ENCODE measurements at places on chromosomes 3 and 15.

GRCh38 chr3:9911863-9912262 is 5.0 kb upstream of the IL17RC start:
- DNase-seq: no peak

- DNase-seq: no peak
Observed at GRCh38 chr15:40499931-40500330, 29.1 kb downstream of the CHST14 start.

DNA sequence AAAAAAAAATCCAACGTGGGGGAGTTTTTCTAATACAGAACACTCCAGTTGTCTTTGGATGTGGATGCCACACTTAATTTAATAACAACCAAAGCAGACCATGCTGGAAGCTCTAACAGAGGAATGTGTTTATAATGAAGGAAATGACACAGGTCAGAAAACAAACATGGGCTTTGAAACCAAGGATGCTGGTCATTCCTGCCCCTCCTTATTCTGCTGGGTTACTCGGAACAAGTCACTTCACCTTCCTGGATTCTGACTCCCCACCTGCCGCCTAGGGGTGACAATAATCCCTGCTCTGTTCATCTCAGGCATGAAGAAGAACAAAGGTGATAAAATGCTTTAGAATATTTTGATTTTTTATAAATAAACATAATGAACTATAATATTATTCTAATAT is 240.9 kb upstream of the ADAMTS9 start:
- DNase-seq: no peak

GRCh38 chr3:138389841-138390581 is 41.6 kb downstream of the MRAS start:
- DNase-seq: peak; percentile 95

DNA sequence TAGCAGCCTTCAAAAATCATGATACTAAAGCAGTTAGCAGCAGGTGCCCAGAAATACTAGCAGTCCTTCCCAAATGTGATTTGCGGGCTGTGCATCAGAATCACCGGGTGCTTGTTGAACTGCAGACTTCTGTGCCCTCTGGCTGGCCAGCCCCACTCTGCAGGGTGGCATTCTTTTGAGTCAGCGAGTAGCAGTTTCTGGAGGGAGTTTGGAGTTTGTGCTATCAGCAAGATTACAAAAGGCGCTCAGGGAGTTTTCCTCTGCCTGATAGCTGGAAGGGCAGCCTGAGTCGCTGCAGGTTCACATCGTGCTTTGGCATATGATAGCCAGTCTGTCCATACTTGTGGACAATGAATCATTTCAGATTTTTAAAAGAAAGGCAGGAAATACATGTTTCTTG is 57.6 kb downstream of the CLDN11 start:
- DNase-seq: no peak

DNA sequence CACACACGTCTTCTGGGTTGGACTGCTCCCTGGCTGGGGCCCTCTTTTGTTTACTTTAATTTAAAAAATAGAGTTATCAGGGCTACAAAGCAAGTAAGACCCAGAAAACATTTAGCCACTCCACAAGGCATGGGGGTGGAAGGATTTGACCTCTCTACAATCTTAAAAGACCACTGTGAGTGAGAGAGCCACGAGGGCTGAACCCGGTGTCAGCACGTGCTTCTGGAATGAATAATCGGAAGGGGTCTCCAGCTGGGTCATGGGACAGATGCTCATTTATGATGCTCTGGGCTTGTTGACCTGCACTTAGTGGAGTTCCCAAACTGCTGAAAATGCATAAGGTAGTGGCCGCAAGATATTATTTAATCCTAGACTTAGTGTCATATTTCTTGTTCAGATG is 52.4 kb downstream of the EIF4E3 start:
- DNase-seq: no peak

DNA sequence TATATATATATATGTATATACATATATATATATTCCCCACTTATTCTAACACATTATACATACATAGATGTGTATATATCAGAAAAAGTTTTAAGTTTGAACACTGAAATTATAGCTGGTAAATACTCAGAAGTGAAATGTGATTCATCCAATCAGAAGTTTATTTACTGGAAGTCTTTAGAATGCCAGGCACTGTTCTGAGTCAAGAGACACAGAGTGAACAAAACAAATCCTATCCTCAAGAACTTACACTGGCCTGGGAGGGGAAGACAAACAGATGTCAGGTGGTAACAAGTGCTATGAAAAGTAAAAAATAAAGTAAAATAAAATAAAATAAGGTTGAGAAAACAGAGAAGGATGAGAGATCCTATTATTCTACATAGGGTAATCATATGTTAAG is 13.4 kb downstream of the DHX36 start:
- DNase-seq: no peak

DNA sequence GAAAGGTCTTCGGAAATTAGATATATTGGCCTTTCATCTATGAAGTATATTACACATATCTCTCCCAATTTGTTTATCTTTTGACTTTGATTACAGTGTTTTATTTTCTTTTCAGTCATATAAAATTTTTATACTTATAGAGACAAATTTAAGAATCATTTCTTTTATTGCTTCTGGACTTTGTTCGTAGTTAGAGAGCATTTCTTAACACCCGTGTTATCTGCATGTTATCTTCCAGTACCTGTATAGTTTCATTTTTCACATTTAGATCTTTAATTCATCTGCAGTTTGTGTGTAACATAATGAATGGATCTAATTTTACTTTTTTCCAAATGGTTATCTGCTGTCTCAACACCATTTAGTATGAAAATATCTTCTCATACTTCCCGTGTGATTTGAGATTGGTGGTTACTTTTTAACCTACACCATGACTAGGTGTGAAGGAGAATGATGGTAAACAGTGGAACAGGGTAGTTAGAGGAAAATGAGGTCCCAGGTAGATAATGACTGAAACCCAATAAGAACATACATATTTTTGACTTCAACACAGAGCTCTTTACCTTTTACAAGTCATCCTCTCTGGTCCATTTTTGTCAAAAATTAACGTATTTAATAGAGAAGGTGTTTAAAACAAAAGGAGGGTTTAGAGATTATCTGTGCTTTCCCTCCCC is 99.3 kb downstream of the LPP start:
- DNase-seq: no peak

DNA sequence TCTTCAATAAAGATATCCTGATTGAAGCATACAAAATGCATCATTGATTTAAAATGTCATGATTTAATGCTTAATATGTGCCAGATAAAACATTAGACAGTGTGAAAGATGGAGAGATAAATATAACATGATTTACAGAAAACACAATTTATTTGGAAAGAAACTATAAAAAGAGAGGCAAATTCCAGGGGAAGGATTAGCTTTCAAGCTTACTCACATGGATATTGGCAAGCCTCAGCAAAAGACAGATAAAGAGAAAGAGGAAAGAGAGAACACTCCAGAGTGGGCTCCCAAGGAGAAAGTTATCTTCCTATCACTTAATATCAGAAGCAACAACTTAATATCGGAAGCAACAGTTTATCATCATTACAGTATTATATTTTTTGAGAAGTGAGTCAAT is 1036.5 kb downstream of the SQOR start:
- no peak for DNase-seq

GRCh38 chr3:54045061-54045815 is 77.1 kb upstream of the CACNA2D3 start:
- no peak for DNase-seq

- peak; percentile 95 for DNase-seq
Observed at GRCh38 chr15:67085818-67086636, 20.6 kb downstream of the SMAD3 start.

GRCh38 chr15:99123713-99124451 is 19.0 kb downstream of the SYNM start:
- DNase-seq: peak; percentile 98

GRCh38 chr15:52113708-52114107 is 1.1 kb upstream of the BCL2L10 start:
- DNase-seq: no peak

GRCh38 chr3:123152687-123153086 is 49.1 kb upstream of the SEC22A start:
- DNase-seq: no peak

DNA sequence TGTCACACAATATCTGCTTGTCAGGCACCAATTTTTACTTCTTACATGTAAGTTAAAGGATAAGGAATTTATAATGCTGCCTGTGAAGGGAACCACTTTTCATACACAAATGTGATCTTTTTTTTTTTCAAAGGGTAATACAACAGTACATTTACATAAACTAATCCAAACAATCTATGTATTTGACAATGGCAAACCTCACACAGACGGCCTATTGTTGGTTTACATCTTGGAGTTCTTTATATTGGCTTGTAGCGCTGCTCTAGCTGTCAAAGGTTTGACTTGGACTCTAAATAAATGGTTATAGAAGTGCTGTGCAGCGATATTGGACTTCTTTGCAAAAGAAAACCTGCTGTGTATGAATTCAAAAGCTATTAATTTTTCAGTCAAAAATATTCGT is 598.0 kb downstream of the FOXP1 start:
- DNase-seq: no peak

DNA sequence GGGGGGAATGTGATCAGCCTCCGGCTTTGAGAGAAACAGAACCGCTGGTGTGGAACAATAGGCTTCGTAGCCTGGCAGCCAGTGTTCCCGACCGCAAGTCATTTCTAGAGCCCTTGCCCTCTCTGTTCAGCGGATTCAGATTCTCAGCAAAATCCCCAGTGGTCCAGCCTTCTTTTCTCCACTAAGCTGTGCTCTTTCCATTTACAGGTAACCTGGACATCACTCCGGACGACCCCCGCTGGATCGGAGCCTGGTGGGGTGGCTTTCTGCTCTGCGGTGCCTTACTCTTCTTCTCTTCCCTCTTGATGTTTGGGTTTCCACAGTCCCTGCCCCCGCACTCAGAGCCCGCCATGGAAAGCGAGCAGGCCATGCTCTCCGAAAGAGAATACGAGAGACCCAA is 250.6 kb downstream of the SLCO3A1 start:
- DNase-seq: no peak

DNA sequence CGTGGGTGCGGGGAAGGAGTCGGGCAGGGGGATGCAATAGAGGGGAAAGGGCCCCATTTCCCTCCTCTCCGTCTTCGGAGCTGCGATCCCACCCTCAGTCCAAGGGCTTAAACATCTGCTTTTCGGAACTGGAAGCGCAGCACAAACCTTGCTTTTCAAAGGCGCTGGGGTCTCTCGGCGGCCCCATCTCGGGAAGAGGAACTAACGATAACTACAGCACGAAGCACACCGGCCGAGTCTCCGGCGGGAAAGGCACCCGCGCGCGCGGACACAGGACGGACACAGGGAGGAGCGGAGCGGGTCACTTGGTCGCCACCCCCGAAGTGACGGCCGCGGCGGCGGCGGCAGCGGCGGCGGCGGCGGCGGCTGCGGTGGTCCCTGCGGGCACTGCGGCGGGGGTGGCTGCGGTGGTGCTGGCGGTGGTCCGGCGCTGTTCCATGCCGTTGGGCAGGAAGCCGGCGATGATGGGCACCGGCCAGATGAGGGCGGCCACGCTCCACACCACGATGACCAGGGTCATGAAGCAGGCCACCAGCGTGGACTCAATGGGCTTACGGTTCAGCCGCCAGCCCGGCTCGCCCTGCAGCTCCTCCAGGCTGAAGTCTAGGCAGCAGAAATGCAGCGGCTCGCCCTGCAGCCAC is 1.1 kb downstream of the TMEM158 start:
- peak; percentile 60 for DNase-seq

DNA sequence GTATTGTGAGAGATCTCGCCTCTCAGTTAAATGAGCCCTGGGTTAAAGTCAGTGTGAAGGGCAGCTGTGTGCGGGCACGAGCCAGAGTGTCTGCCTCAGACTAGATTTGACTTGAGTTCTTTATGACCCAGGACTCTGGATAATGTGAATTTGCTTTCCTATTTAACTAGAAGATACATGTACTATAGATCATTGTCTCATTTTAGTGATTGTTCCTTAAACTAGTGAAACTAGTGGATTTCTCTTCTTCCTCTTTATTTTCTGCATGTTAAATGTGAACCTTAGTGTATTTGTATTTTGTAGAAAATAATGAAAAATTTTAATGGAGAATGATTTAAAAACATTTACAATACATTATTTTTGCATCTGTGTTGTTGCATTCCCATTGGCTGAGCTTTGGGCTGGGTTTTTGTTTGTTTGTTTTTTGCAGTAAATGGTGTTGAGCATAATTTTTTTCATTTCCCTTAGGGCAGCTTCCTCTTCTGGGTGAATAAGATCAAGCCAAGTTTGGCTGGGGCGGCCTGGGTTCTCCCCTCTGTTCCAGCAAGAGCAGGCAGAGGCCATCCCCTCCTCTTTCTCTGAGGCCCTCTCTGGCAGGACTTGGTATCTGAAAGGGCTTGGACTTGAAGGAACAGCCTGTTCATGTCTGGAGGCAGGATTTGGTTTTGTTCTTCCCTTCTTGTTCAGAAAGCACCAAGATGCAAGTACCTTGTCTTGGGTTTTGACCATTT is 15.0 kb downstream of the GCSAM start:
- no peak for DNase-seq

- DNase-seq: no peak
Observed at GRCh38 chr15:20344601-20345400, 196.8 kb downstream of the GOLGA6L6 start.
